ENCODE measurements at places on chromosomes 5 and 9.

DNA sequence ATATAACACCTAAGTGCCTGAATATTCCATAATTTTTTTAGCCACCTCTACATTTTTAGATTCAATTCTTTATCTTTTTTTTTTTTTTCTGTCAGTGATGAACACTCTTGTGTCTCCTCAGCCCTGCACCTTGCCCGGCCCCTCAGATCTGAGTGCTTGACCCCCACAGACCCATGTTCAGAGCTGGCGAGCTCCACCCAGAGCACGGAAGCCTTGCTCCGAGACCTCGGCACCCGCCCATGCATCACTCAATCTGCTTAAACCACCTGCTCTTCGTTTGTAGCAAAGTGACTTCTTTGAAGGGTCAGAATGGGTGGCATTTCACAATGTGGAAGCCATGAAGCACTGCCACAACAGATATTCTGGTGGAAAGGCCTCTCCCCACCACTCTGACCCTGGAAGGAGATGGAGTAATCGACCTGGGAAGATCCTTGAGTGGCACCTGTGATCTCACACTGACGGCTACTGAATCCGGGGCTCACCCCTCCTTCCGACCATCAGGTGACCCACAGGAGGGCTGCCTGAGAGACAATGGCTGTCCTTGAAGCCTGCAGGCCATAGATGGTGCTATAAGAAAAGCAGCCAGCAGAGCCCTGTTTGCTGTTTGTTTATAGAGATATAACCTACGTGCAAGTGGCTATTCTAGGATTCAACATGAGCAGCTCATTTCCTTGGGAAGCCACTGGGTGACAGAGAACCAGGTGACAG is 261.1 kb upstream of the IRX4 start:
- no peaks in the 10 kb centered on the region for H3K27me3 ChIP-seq
- DNase-seq = no peak
- H3K36me3 ChIP-seq = no peaks in the 10 kb centered on the region
- no peak overlapping the region for H3K4me3 ChIP-seq
- H3K27ac ChIP-seq = no peak overlapping the region

GRCh38 chr5:171387970-171388815 is 544 bp downstream of the NPM1 start:
- peak overlapping the region; percentile 96 for H3K4me3 ChIP-seq
- peaks cover 5% of the 10 kb centered on the region for H3K36me3 ChIP-seq
- peak; percentile 94 for DNase-seq
- no peaks in the 10 kb centered on the region for H3K27me3 ChIP-seq
- peaks cover 20% of the 10 kb centered on the region for H3K4me1 ChIP-seq

DNA sequence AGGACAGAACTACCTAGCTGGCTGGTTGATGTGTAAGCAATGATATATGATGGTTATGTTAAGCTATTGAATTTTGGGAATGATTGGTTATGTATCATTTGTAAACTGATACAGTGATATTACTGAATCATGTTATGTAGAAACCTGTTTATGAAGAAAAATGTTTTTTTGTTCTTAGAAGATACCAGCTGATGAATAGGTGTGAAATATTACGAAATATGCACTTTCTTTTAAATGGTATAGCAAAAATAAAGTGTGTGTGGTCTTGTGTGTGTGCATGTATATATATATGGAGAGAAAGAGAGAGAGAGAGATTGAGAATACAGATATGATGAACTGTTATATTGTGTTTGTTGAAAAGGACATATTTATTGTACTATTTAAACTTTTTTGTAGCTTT is 164.1 kb downstream of the WDR70 start:
- H3K4me1 ChIP-seq = no peaks in the 10 kb centered on the region
- H3K4me3 ChIP-seq = no peak overlapping the region
- no peak for DNase-seq
- no peaks in the 10 kb centered on the region for H3K36me3 ChIP-seq

DNA sequence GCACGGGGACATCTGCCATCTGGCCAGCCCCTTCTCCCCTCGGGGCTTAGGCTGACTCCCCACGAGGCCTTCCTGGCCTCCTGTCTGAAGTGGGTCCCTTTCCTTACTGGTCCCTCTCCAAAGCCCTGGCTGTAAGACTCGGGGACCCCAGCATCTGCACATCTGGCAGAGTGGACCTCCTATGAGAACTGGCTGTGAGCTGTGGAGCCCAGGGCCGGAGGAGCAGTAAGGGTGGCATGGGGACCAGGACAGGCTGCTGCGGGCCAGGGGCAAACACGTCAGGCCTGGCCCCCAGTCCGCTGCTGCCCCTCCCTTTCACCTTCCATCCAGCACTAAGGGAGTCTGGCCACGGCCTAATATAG is 33.8 kb downstream of the EXOC3 start:
- H3K27me3 ChIP-seq = no peaks in the 10 kb centered on the region
- no peak overlapping the region for H3K27ac ChIP-seq
- no peaks in the 10 kb centered on the region for H3K36me3 ChIP-seq
- no peak overlapping the region for H3K4me3 ChIP-seq

DNA sequence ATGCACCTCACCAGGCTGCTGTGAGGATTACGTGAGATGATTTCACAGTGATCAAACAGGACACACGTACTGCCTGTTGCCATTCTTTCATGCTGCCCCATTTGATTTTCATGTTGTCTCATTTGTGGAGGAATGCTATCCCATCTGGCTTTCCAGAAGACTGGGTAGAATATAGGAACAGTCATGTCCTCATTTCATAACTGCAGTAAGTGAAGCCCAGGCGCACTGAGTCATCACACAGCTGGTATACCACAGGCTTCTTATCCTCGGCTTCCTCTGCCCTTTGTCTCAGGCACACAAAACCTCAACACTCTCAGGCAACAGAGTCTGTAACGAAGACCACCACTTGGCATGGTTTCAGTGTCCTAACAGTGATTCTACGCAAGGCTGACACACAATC is 62.3 kb downstream of the LHFPL2 start:
- no peaks in the 10 kb centered on the region for H3K27me3 ChIP-seq
- H3K36me3 ChIP-seq = no peaks in the 10 kb centered on the region
- no peak overlapping the region for H3K4me3 ChIP-seq
- peaks cover 13% of the 10 kb centered on the region for H3K4me1 ChIP-seq

DNA sequence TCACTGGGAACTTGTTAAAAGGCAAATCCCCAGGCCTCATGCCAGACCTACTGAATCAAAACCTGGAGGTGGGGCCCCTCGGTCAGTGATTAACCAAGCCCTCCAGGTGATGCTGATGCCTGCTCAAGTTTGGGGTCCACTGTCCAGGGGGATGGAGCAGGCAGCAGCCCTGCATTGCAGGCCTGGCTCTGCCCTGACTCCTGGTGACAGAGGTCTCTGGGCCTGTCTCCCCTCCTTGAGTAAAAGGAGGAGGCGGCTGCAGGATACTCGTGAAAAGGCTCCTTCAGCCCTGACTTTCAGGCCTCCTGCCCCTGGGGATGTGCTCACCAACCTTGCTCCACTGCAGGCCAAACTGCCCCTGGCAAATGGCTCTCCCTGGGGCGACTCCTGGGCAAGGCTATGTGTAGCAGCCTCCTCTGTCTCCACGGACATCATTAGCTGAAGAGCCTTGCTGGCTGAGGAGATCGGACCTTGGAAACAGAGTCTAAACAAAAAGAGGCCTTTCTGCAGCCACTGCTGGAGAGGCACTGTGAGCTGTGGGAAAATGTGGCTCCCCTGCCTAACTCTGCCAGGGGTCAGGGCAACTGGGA is 134.8 kb upstream of the ALDH1B1 start:
- H3K27ac ChIP-seq = no peak overlapping the region
- H3K4me3 ChIP-seq = no peak overlapping the region
- H3K4me1 ChIP-seq = no peaks in the 10 kb centered on the region
- no peaks in the 10 kb centered on the region for H3K36me3 ChIP-seq

DNA sequence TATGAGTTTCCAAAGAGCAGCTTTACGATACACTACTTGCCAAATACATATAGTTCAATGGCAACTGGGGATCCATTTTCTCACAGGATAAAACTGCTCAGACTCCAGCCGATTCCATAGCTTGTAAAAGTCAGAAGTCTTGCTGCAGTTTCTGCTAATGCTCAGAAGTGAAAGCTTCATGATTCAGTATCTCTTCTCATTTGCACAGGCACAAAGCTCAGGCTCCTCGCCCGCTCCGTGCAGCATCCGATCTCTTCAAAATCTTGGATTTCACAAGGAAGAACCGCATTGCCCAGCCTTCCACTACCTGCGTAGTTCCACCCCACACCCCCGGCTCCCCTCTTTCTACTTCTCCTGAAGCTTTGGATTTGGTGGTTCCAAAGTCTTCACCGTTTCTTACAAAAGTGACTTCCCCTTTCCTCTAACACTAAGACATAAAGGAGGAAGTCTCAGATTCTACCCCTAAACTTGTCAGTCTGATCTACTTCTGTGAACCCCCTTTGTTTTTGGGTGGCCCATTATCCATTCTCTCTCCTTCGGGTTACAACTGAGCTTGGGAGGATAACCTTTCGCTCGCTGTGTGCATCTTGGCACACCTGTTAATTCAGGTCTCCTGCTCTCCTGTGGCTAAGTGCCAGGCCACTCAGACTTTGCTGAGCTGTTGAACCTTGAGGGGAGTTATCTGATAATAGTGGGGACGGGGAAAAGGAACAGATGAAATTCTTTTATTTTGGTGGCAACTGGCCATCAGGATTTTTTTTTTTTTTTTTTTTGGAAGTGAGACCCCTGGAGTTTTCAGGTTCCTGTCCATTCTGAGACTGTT is 194.1 kb downstream of the GNA14 start:
- no peak for DNase-seq
- H3K27ac ChIP-seq = no peak overlapping the region
- H3K27me3 ChIP-seq = no peaks in the 10 kb centered on the region
- H3K4me1 ChIP-seq = peaks cover 13% of the 10 kb centered on the region
- no peak overlapping the region for H3K4me3 ChIP-seq

- no peak for DNase-seq
- no peak overlapping the region for H3K27ac ChIP-seq
Observed at GRCh38 chr5:22649074-22649473, 204.1 kb downstream of the CDH12 start.

DNA sequence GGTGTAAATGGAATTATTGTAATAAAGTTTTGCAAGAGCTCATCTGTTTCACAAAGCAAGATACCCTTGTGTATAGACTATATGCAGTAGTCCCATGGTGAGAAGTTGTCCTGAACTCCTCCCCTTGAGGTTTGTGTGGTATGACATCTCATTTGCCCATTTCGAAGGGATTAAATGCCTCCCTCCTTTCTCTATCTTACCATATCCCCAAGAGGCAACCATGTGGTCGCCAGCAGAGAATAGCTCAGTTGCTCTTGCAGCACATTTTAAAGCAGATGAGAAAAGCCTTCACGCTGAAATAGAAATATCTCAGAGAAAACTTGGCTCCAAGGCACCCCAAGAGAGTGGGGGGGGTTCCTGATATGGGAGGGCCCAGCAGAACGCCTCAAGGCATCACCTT is 4.6 kb downstream of the SEMA6A start:
- H3K36me3 ChIP-seq = no peaks in the 10 kb centered on the region
- DNase-seq = no peak
- H3K4me1 ChIP-seq = peaks cover 15% of the 10 kb centered on the region

GRCh38 chr5:127702926-127703561 is at the start of gene CCDC192:
CCDC192 (plus strand) TSS chr5:127703391; CDS start chr5:127703446, 55 bp downstream.
- no peak within 1 kb of the TSS for H3K27ac ChIP-seq
- DNase-seq = no peak
- peaks cover 9% of the 10 kb centered on the region for H3K4me1 ChIP-seq

- H3K4me3 ChIP-seq = no peak overlapping the region
- peaks cover 11% of the 10 kb centered on the region for H3K4me1 ChIP-seq
- H3K27me3 ChIP-seq = peaks cover 7% of the 10 kb centered on the region
- no peak for DNase-seq
Observed at GRCh38 chr5:139761501-139761900, 34.1 kb upstream of the PSD2 start.

DNA sequence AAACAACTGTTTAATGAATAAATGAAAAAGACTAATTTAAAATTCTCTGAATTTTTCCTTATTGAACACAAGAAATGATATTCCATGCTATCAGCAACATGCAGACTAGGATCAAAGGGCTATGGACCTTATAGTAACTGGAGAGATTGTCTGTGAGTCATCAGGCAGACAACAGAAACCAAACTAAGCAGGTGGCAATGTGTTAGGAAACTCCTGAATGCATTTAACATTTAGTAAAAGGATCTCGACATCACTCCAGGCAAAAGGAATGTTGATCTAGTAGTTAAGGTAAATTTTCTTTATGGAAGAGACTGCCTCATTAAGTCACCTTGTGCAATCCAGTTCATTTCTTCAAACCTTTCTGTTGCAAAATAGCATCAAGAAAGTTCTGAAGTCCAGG is 58.4 kb downstream of the ARL15 start:
- H3K27me3 ChIP-seq = no peaks in the 10 kb centered on the region
- no peaks in the 10 kb centered on the region for H3K36me3 ChIP-seq
- H3K4me3 ChIP-seq = no peak overlapping the region
- H3K4me1 ChIP-seq = peaks cover 20% of the 10 kb centered on the region
- no peak for DNase-seq
- no peak overlapping the region for H3K27ac ChIP-seq

GRCh38 chr5:4230471-4230785 is 634.8 kb downstream of the IRX1 start:
- H3K4me3 ChIP-seq = no peak overlapping the region
- no peak overlapping the region for H3K27ac ChIP-seq
- no peaks in the 10 kb centered on the region for H3K4me1 ChIP-seq
- no peaks in the 10 kb centered on the region for H3K36me3 ChIP-seq

DNA sequence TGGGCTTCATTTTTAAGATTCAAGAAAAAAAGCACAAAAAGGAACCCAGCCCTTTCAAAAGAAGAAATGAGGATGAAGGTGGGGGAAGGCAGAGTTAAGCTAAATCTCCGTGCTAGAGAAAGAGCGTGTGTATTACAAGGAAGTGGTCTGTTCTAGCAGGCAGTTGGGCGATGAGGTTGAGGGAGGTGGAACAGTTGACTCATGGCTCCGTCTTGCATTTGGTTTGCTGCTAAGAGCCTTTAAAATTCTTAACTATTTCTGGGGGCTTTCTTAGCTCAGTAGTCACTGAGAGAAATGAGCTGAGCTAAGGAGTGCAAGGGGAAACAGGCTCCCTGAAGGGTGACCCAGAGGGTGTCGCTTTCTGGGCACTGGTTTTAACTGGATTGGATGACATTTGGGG is 117.4 kb downstream of the GCNT1 start:
- no peak overlapping the region for H3K4me3 ChIP-seq
- no peaks in the 10 kb centered on the region for H3K36me3 ChIP-seq
- H3K27ac ChIP-seq = no peak overlapping the region
- H3K4me1 ChIP-seq = peaks cover 7% of the 10 kb centered on the region
- DNase-seq = no peak

- H3K27me3 ChIP-seq = no peaks in the 10 kb centered on the region
- no peaks in the 10 kb centered on the region for H3K36me3 ChIP-seq
- DNase-seq = no peak
Observed at GRCh38 chr5:159891371-159891770, 24.9 kb upstream of the ADRA1B start.

GRCh38 chr9:109323771-109324170 is 2.9 kb upstream of the EPB41L4B start:
- no peak for DNase-seq
- no peaks in the 10 kb centered on the region for H3K27me3 ChIP-seq
- H3K4me3 ChIP-seq = no peak overlapping the region
- H3K27ac ChIP-seq = no peak overlapping the region
